Tibial nerve (tissue), 4 donors: ENCODE measurements at places on chromosomes 4 and X. TPM values are rescaled to one million over a fixed set of nuclear protein-coding genes. Genes with fewer than 3 reads are reported as not detected.

Gene TRIML2
- not detected for total RNA-seq

Gene PPARGC1A
- total RNA-seq, result 5.9 TPM

Gene SSX3
- not detected for total RNA-seq

Gene STATH
- total RNA-seq, result not detected

Gene SHROOM3
- 43.3 TPM for total RNA-seq

Gene SPOCK3
- total RNA-seq, result 1.5 TPM

Gene SPANXA1
- total RNA-seq, result not detected

- no peak overlapping the region for H3K4me3 ChIP-seq
- no peaks in the 10 kb centered on the region for H3K27me3 ChIP-seq
- no peak for DNase-seq
- no peak overlapping the region for H3K27ac ChIP-seq
Observed at GRCh38 chr4:95293014-95293413, 255.8 kb downstream of the UNC5C start.

DNA sequence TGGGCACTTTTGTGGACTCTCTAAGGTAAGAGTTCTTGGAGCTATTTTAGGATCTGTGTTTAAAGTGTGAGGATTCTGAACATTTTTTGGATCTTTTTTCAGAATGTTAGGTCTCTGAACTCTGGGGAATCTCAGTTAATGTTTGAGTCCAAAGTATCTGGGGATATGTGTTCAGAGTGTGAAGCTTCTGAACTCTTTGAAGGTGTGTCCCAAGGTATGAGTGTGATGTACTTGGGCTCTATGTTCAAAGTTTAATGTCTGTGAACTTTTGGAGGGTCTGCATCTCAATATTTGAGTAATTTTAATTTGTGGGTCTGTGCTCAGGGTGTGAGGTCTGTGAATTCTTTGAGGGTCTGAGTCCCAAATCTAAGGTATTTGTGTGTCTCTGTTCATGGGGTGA is 35.4 kb upstream of the PAGE4 start:
- no peaks in the 10 kb centered on the region for H3K36me3 ChIP-seq
- H3K27ac ChIP-seq, result no peak overlapping the region
- DNase-seq, result no peak
- H3K4me3 ChIP-seq, result no peak overlapping the region

DNA sequence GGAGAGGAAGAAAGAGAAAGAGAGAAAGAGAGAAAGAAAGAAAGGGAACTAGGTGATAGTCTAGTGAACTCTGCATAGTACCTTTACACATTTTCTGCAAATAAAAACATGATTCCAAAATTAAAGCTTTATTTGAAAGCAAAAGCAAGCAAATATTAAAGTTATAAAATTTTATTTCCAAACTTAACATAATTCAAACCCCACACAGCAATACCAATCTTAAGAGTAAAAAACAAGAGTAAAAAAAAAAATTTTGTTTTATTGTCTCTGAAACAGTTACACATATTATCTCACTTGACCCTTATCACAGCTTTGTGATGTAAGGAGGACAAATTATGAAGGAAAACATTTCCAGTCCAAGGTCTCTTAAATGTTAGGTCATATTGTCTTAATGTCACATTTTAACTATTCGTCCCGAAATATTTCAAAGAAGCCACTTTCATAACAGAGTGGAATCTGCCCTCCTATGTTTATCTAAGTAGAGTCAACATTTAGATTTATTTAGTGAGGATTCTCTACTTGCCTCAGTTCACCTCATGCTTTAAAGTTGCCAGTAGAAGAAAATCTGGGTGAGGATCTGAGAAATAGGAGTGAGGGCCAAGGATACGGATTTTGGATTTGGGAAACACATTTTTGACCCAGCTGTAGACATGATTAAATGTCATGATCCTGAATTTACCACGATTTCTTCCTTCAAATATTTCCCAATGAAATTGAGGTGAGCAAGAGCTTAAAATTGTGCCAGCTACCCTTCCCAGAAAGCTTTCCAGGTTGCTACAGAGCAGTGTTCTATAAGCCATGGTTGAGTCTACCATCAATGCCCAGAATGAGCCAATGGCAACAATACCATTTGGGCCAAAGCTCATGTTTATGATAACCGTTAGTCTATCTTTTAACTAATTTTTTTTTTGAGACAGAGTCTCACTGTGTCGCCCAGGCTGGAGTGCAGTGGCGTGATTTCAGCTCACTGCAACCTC is 7.5 kb upstream of the FGA start:
- no peaks in the 10 kb centered on the region for H3K4me1 ChIP-seq
- H3K36me3 ChIP-seq, result no peaks in the 10 kb centered on the region
- no peak overlapping the region for H3K27ac ChIP-seq
- no peak overlapping the region for H3K4me3 ChIP-seq

GRCh38 chrX:149021159-149021558 is 483.9 kb downstream of the IDS start:
- H3K36me3 ChIP-seq, result no peaks in the 10 kb centered on the region
- H3K27me3 ChIP-seq, result no peaks in the 10 kb centered on the region
- DNase-seq, result no peak
- H3K27ac ChIP-seq, result no peak overlapping the region
- H3K4me3 ChIP-seq, result no peak overlapping the region
- no peaks in the 10 kb centered on the region for H3K4me1 ChIP-seq

DNA sequence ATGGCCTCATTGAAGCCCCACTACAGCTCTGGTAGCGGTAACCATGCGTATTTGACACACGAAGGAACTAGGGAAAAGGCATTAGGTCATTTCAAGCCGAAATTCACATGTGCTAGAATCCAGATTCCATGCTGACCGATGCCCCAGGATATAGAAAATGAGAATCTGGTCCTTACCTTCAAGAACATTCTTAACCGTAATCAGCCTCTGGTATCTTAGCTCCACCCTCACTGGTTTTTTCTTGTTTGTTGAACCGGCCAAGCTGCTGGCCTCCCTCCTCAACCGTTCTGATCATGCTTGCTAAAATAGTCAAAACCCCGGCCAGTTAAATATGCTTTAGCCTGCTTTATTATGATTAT is 876 bp downstream of the HPRT1 start:
- no peak overlapping the region for H3K27ac ChIP-seq
- H3K36me3 ChIP-seq, result no peaks in the 10 kb centered on the region
- no peaks in the 10 kb centered on the region for H3K27me3 ChIP-seq
- DNase-seq, result no peak
- H3K4me3 ChIP-seq, result peak overlapping the region; percentile 57
- H3K4me1 ChIP-seq, result no peaks in the 10 kb centered on the region

DNA sequence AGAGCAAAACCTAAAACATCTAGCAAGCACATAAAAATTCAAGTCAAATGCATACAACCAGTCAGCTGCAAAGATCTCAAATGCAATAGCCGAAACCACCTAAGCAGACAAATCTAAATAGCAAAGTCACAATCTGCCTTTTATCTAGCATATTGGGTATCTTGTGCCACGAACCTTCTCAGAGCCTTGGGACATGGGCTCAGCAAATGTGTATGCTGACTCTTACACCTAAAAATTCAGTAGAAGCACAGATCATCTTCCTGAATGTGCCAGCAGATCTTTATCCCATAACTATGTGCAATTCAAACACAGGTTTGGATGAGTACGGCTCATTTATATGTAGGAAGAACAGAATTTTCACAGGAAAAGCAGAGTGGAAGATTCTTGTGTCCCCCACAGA is 492.1 kb downstream of the INPP4B start:
- H3K27me3 ChIP-seq, result no peaks in the 10 kb centered on the region
- H3K27ac ChIP-seq, result no peak overlapping the region
- H3K4me3 ChIP-seq, result no peak overlapping the region
- no peaks in the 10 kb centered on the region for H3K4me1 ChIP-seq

- H3K4me3 ChIP-seq, result no peak overlapping the region
- no peaks in the 10 kb centered on the region for H3K36me3 ChIP-seq
- H3K27ac ChIP-seq, result no peak overlapping the region
- no peak for DNase-seq
Observed at GRCh38 chrX:139297638-139298037, 232.9 kb upstream of the F9 start.

DNA sequence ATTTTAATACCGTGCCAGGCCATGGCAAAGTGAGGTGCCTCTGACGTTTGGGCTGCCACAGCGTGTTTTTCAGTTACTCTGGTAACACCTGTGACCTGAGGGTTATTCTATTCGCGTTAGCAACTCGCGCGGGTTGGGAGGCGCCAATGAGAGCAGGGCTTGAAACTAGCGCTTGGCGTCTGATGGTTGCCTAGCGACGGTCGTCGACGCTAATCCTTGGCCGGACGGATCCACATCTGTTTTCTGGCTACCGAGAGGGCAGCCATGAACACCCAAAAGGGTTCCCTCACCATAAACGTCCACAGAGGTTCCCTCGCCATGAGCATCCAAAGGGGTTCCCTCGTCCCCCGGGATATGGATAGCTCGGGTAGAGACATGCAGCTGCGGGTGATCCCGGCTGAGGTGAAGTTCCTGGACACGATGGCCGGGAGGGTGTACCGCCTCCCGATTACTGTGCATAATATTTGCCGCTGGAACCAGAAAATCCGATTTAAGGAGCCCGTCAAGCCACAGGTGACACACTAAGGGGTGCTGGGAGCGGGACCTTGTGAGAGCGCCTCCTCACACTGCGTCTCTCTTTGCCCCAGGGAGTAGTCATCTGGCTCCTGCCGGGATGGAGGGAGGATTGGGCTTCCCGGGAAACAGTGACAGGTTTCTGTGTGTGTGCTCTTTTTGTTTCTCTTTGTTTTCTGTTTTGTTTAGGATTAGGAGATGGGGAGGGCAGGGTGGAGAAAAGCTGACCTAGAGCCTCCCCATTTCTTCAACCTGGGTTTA is at the start of gene CFAP47:
CFAP47 (plus strand) TSS at position 199 of the 774 bp plus-strand sequence; CDS start at position 265, 66 bp downstream.
- H3K4me1 ChIP-seq, result no peaks in the 10 kb centered on the region
- no peaks in the 10 kb centered on the region for H3K36me3 ChIP-seq
- H3K4me3 ChIP-seq, result no peak within 1 kb of the TSS
- DNase-seq, result no peak
- no peaks in the 10 kb centered on the region for H3K27me3 ChIP-seq
- H3K27ac ChIP-seq, result no peak within 1 kb of the TSS

DNA sequence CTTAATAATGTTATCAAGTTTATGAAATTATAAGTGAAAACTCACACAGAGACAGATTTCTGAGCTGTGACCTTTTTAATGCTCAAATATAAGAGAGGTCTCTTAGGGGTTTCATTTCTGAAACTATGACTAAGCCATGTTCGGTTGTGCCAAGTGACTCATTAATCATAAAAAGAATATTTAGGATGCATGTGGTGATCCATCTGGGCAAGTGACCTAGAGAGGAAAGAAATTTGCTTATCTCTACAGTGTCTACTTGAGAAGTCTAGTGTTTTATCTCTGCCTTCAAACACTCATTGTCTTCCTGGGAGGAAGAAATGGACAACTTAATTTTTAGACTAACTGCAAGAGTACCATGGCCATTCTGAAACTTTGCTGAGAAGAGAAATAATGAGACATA is 545.3 kb upstream of the GRID2 start:
- H3K27me3 ChIP-seq, result no peaks in the 10 kb centered on the region
- no peaks in the 10 kb centered on the region for H3K36me3 ChIP-seq
- no peak overlapping the region for H3K4me3 ChIP-seq

- no peak overlapping the region for H3K4me3 ChIP-seq
- no peak overlapping the region for H3K27ac ChIP-seq
- no peaks in the 10 kb centered on the region for H3K4me1 ChIP-seq
- no peaks in the 10 kb centered on the region for H3K27me3 ChIP-seq
- DNase-seq, result no peak
- no peaks in the 10 kb centered on the region for H3K36me3 ChIP-seq
Observed at GRCh38 chrX:123973921-123974320, 12.4 kb downstream of the STAG2 start.

- H3K4me1 ChIP-seq, result no peaks in the 10 kb centered on the region
- no peak for DNase-seq
- no peak overlapping the region for H3K27ac ChIP-seq
- no peaks in the 10 kb centered on the region for H3K36me3 ChIP-seq
Observed at GRCh38 chr4:15777697-15778288, 335 bp upstream of the CD38 start.

GRCh38 chrX:42772874-42773273 is 5.1 kb downstream of the PPP1R2C start:
- no peak for DNase-seq
- H3K4me1 ChIP-seq, result no peaks in the 10 kb centered on the region
- H3K27me3 ChIP-seq, result no peaks in the 10 kb centered on the region
- H3K36me3 ChIP-seq, result no peaks in the 10 kb centered on the region

GRCh38 chr4:127134490-127134889 is 498.3 kb upstream of the INTU start:
- H3K27me3 ChIP-seq, result no peaks in the 10 kb centered on the region
- no peak overlapping the region for H3K4me3 ChIP-seq
- H3K4me1 ChIP-seq, result no peaks in the 10 kb centered on the region
- DNase-seq, result no peak
